ENCODE measurements at places on chromosomes 2 and 18.
A peak's percentile ranks its signal among the peaks of the same experiment; 100 is the strongest.

DNA sequence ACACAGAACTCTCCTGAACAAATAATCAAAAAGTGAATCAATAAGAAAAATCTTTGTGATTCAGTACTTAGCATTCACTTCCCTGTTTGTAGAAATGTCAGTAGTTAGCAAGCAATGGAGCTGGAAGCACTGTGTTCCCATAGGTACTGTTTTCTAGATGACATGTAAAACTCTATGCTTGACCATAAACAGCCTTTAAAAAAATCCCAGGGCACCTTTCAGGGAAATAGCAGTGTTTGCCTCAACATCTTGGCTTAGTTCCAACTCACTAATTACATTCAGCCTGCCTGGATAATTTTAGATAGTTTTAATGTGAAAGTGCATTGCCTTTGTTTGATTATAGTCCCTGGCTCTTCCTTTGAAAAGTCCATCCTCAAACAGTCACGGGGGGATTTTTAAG, 721.8 kb downstream of the ERBB4 start:
- DNase-seq, result no peak

DNA sequence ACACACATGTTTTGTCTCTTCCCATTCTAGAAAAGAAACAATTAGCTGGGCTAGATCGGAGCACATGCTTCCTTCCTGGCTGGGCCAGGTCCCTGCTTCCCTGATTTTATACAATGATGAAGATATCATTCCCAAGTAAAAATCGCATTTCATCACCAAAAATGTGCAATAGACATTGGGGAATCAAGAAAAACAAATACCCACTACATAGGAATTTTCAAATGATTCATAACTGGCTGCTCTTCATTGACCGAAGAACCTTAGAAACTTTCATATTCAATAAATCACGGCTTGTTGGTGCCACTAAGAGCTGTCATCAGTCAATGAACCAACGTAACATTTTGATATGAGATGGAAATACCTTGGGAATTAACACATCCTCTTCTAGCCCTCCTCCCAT, 373.6 kb upstream of the TRIB2 start:
- DNase-seq, result no peak

GRCh38 chr18:11035376-11035775, 114.0 kb downstream of the PIEZO2 start:
- DNase-seq, result no peak

- no peak for DNase-seq
These were observed 3.8 kb downstream of the HNRNPLL start for GRCh38 chr2:38598991-38599295.

DNA sequence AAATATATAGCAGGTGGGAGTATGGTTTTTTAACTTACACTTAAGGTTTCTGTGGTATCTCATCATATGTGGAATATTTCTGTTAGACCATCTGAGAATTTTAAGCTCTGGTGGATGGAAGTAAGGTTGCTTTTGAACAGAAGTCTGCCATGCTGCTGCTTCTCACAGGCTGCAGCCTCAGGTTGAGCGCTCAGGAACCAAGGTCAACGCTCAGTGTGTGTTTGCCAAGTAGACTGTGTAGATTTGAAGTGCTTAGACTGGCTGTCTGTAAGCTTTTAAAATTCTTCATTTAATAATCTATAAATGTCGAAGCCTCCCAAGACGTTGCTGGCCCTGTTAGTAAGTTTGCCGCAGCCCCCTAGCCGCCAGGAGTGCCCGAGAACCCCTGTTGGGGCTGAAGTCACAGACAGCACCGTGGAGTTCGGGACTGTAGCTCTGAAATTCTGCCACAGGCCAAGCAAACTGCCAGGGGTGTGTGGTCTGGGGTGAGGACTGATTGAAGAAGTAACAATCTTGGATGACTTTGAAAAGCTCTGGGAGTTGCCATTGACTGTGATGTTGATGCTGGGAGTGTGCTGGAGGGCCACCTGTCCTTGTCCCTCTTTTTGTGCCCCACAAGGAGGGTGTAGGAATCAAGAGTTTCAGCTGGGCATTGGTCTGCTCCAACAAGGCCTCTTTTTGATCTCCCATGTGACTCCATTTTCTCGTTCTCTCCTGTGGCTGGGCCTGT, 26.9 kb downstream of the INPP4A start:
- DNase-seq, result no peak

- DNase-seq, result peak; percentile 30
These were observed 108.1 kb upstream of the SERPINE2 start for GRCh38 chr2:224147174-224147573.

- DNase-seq, result no peak
These were observed 73.9 kb upstream of the SOX11 start for GRCh38 chr2:5618271-5618670.

- DNase-seq, result no peak
These were observed 471.6 kb downstream of the DLGAP1 start for GRCh38 chr18:3983351-3983969.

DNA sequence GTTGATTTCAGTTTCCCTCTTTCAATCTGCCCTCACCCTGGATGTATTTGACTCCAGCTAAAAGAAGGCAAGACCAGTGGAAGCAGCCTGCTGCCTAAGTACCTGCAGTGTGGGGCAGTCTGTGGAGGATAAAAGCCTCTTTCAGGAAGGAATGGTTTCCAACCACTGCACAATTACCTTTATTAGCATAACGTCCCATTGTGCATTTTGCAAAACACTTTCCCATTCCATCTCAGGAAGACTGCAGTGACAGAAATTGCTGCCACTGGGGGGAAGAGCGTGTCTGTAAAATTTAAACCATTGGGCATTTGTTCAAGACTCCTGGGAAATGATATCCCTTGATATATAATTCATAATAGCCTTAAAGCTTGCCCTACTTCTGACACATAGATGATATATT, 26.2 kb downstream of the CYRIA start:
- no peak for DNase-seq

DNA sequence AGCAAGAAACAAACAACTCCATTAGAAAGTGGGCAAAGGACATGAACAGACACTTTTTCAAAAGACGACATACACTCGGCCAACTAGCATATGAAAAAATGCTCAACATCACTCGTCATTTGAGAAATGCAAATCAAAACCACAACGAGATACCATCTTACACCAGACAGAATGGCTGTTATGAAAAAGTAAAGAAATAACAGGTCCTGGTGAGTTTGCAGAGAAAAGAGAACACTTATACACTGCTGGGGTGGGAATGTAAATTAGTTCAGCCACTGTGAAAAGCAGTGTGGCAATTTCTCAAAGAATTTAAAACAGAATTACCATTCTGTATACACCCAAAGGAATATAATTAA, 130.5 kb downstream of the PLCL1 start:
- DNase-seq, result no peak

- no peak for DNase-seq
These were observed 20.7 kb downstream of the ALPK2 start for GRCh38 chr18:58608216-58608615.

DNA sequence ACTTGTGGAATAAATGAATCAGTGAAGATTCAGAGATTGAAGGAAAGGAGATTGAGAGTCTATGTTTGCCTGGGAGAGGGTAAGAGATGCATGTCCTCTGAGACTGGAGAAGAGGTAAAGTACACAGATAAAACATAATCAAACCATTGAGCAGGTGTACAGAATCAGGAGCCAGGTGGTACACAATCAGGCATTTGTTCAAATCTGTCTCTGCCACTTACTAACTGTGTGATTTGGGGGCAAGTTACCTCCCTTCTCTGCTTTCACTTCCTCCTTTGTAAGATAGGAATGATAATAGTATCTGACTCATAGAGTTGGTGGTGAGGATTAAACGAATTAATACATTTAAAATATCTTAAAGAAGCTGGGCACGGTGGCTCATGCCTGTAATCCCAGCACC, 94.0 kb downstream of the CDK15 start:
- no peak for DNase-seq

- DNase-seq, result no peak
These were observed 253.6 kb downstream of the PRKCE start for GRCh38 chr2:45904946-45905631.

DNA sequence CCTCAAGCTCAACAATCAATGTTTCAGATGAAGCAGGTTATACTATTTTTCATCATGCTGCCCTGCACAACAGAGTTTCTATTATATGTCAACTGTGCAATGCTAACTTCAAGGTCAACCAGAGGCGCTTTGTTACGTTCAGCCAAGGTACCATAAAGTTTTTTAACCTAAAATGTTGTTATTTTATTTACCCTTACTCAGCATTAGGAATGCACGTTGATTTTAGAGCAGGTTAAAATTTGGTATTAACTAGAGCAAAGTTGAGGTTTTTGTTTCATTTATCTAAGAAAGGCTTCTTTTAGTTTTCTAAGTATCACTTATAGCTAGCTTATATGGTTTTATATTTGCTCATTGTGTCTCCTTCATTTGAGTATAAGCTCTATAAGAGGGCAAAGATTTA, 21.8 kb downstream of the ANKAR start:
- DNase-seq, result no peak

DNA sequence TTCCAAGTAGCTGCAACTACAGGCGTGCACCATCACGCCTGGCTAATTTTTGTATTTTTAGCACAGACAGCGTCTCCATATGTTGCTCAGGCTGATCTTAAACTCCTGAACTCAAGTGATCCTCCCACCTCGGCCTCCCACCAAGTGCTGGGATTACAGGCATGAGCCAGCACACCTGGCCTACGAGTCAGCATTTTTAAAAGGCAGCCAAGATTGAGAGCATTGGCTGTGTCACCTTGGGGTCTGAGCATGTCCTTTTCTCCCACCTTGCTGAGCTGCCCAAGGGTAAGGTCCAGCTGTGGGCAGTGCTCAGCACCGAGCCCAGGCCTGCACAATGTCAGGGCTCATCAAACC, 142.8 kb upstream of the LMAN1 start:
- DNase-seq, result no peak

GRCh38 chr2:174552880-174553279, 44.7 kb downstream of the WIPF1 start:
- no peak for DNase-seq

DNA sequence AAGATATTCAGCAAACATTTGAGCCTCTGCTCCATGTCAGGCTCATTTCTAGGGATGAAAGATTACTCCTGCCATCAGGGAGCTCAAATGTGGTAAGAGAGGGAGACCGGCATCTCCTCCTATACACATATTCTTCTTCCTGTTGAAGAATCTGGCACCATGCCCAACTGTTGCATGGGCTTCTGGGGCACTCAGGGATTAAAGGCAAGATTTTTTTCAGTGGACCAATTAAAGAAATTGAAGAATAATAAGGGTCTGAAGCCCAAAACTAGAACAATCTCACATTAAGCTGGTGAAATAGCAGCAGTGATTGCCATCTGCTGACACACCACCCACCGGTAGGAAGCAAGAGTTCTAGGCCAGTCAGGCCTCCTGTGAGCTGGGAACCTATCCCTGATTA, 145.4 kb upstream of the LYPD6 start:
- no peak for DNase-seq

DNA sequence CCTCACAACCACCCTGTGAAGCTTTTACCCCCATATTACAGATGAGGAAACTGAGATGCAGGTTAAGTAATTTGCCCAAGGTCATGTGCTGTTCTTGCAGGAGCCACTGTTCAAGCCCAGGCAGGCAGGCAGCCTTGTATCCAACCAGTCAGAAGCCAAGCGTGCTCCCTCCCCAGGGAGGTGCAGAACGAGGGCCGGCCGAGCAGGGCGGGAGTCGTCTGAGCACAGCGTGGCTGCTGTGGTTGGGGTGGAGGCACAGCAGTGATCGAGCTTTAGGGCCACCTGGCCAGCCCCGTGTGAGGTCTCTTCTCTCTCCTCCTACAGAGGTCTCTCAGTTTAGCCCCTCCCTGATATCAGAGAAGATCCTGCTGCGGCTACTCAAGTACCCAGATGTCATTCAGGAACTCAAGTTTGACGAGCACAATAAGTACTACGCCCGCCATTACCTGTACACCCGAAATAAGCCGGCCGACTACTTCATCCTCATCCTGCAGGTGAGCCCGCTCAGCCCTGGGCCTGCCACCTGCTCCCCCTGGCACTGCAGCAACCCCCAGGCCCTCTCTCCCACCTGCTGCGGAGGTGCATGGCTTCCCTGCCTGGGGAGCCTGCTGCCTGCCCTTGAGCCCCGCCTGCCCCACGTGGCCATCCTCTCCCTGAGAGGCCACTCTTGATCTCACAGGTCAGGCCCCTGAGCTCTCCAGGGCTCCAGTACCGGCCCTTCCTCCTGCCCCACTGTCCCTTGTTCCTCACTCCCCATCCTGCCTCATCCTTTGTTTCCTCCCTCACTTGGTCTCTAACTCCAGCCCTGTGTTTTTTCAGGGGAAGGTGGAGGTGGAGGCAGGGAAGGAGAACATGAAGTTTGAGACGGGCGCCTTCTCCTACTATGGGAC, 17.1 kb upstream of the CNNM3 start:
- no peak for DNase-seq

DNA sequence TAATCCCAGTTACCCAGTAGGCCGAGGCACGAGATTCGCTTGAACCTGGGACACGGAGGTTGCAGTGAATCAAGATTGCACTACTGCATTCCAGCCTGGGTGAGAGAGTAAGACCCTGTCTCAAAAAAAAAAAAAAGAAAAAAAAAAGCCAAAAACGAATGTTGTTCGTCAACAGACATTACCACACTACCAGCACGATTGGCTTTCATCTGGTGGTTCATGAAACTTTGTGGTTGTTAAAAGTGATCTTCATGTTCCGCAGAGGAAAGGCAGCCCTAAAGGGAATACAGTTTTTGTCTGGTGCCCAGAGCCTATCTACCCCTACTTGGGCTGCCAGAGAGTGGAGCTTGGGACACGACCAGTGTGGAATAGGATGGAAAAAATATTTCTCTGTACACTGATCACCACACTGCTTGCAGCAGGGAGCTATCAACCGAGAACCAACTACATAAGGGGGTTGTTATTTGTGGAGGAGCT, 13.6 kb upstream of the CXCR4 start:
- DNase-seq, result no peak

DNA sequence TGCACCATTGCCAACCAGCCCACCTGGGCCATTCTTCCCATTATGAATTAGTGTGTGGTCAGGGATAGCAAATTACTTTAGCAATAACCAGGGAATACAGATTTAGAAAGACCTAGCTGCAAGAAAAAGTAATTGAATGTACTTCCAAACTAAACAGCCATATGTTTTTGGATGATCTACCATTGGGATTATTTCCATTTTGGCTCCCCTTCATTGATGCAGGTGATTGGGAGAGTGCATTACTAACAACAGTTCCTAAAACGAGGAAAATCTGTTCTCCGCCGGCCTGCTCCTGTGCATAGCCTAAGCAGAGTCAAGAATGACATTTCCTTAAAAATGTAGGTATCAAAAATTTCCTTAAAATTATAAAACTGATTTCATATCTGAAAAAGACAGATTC, 58.5 kb downstream of the MAIP1 start:
- DNase-seq, result no peak

GRCh38 chr18:62682371-62682770, 33.0 kb upstream of the PHLPP1 start:
- DNase-seq, result no peak

- DNase-seq, result no peak
These were observed 223.9 kb downstream of the CDCA7 start for GRCh38 chr2:173578404-173579107.

GRCh38 chr2:196925051-196925767, 1.3 kb downstream of the PGAP1 start:
- DNase-seq, result no peak

GRCh38 chr2:200862532-200863000, 1.9 kb downstream of the CLK1 start:
- DNase-seq, result no peak
